ENCODE measurements at places on chromosomes 4 and X.

GRCh38 chrX:16466640-16467432 lies 183.1 kb upstream of the S100G start:
- no peak for DNase-seq

DNA sequence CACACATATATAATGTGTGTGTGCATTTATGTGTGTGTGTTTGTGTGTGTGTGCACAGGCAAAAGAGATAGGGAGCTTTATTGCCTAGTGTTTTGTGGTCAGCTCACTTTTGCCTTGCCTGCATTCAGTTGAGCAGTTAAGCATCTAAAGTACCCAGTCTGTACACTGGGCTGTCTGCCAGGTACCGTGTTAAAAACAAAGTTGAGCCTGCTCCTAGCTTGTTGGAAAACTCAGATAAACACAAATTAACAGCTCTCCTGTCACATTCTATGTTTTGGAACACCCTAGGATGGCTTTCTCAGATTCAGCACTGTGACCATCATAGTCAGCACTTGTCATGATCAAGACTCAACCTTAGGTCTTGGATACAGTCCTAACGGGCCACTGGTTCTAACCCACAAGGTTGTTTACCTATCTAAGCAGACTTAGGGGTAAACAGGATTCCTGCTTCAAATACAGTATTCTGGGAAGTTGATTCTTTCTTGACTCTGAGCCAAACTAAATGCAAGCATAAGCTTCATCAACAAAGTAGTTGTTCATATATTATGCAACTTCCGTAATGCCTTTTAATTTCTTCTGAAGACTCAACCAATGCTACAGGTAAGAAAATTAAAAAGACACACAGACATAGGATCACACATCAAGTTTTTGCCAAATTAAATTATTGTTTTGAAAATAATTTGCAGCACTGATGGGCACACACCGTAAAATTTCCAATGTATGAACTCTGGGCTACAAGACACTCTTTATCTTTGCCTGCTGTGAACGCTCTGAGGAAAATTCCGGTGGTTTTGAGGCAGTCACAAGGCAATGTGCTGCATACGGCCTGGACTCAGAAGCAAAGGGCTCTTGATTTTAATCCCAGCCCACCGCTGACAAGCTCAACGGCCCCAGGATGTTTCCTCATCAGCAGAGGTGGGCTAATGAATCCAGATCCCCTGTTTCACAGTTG lies 11.3 kb upstream of the CD99 start:
- no peak for DNase-seq

DNA sequence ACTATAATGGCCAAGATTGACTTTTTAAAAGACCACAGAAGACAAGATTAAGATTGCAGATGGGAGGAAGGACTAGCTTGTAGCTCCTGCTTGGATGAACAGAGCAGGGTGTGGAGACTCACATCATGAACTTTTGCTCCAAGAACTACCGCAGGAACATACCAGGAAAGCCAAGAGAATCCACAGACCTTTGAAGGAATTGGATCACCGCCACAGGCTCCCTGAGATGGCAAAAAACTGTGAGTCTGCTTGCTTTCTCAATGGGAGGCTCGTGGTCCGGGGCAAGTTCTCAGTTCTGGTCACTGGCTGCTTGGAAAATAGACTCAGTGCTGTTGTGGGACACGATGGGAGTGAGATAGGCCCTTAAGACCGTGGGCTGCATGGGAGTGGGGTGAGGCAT lies 276.6 kb downstream of the CCSER1 start:
- DNase-seq = no peak

DNA sequence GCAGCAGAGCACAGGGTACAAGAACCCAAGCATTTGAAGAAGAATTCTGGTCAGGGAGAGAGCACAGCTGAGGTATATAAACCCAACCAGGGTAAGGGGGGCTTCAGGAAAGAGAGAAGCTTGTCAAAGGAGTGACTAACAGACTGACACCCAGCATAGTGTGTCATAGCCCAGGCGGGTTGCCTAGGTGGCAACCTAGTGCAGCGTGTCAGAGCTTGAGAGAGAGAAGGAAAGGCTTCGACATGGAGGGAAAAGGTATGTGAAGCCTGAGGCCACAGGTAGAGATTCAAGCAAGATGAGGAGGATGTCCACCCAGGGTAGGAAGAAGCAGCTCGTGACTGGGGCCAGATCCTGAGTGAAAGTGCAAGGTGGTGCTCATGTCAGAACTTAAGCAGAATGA lies 8.5 kb upstream of the ANTXR2 start:
- no peak for DNase-seq

- DNase-seq = no peak
Measured at GRCh38 chr4:8707045-8707781, 114.6 kb downstream of the CPZ start.

DNA sequence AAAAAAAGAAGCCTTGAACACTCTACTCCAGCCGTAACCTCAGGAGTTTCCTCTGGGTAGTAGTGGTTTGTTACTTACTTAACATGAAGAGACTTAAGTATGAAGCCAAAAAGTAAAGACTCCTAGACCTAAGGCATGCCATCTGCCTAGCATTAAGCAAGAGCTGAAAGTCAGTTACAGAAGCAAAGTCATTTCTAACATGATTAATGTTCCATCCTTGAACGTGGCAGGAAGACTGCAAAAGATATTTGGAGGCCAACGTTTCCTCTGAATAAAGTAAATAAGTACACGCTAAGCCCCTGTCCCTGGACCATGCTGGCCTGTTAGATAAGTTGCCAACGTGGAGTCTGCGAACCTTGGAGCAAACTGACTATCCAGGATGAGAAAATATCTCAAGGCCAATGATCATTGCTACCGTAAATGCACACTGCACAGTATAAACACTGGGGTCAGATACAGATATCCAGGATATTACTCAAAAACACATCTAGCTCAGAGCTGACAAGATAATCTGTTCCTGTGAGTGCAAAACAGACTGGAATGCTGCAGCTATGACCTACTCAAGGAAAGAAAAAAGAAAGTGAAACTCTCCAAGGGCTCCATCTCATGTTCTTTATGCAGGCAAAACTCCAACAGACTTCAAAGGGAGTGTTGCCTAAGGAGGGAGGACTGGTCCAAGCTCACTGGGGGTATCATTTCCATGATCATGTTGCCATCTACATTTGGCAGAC lies 255.8 kb downstream of the COL25A1 start:
- no peak for DNase-seq

GRCh38 chr4:173152104-173152503 lies 16.5 kb upstream of the GALNT7 start:
- no peak for DNase-seq
